Activated CD4-positive, alpha-beta T cell treated with anti-CD3 and anti-CD28 coated beads, Interleukin-2, amount 10 ng/mL, durations not matched to agents 7 days and 5 days (primary cell): ENCODE measurements at places on chromosomes 5 and 9. TPM values are rescaled to one million over a fixed set of nuclear protein-coding genes. Genes with fewer than 3 reads are reported as not detected.

DNAH5 gene
- not detected for total RNA-seq

SYK gene
- 0.92 TPM for total RNA-seq

DNA sequence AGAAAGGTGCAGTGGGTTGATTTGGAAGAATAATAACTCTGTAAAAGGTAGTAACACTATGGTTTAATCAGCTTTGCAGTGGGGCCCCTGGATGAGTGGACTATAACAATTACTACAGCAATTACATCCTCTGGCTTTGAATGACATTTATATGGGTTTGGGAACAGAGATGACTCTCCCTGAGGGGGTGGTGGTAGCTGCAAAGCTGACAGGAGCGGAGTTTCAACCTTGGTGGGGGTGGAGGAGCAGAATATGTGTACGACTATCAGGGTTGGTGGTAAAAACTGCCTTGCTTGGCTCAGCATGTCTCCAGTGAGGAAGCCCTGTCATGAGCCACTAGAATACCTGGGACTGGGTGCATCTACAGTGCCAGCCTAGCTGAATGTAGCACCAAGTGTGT lies 28.3 kb upstream of the NR3C1 start:
- no peak for DNase-seq
- H3K27me3 ChIP-seq = no peaks in the 10 kb centered on the region
- H3K36me3 ChIP-seq = peaks cover 3% of the 10 kb centered on the region
- no peak overlapping the region for H3K4me3 ChIP-seq

GRCh38 chr5:124713595-124713994 lies 32.8 kb downstream of the ZNF608 start:
- H3K4me1 ChIP-seq = no peaks in the 10 kb centered on the region
- H3K27me3 ChIP-seq = no peaks in the 10 kb centered on the region
- no peaks in the 10 kb centered on the region for H3K36me3 ChIP-seq
- H3K4me3 ChIP-seq = no peak overlapping the region
- H3K27ac ChIP-seq = no peak overlapping the region

DNA sequence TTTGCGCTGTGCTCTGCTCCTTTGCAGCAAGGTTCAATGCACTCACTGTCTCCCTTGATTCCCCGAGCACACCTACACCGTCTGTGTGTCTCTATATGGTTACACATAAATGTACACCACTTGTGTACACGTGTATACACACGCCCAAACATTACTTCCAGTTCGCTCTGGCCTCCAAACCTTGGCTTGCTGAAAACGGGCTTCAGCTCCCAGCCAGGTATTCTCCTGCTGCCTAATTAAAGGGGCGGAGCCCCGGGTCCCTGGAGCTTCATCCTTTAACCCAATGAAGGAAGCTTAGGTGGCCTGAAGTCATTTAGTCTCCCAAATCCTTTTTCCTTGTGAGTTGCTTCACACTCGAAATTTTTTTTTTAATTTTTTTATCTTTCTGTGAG lies 4.6 kb downstream of the ISL1 start:
- peaks cover 3% of the 10 kb centered on the region for H3K4me1 ChIP-seq
- H3K36me3 ChIP-seq = no peaks in the 10 kb centered on the region
- no peak overlapping the region for H3K4me3 ChIP-seq

- no peak for DNase-seq
- H3K27me3 ChIP-seq = no peaks in the 10 kb centered on the region
- no peaks in the 10 kb centered on the region for H3K4me1 ChIP-seq
- H3K4me3 ChIP-seq = no peak overlapping the region
- H3K27ac ChIP-seq = no peak overlapping the region
Observed at GRCh38 chr5:111469293-111469896, 42.9 kb downstream of the STARD4 start.

DNA sequence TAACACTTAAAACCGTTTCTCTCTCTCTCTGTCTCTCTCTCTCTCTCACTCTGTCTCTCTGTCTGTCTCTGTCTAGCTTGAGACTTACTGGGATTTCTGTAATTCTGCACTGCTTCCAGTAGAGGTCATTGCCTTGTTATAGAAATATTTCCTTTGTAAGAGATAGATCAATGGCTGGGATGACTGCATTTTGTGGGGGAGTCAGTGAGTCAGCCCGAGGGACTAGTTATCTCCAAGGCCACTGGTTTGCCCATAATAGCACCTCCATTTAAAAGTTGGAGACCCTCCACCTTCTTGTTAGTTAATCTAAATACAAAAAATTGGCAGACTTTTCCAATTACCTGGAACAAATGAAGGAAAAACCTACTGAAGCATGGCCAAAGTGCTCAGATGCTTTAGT lies 547.2 kb downstream of the LRRC70 start:
- no peaks in the 10 kb centered on the region for H3K4me1 ChIP-seq
- H3K27ac ChIP-seq = no peak overlapping the region
- no peak for DNase-seq
- no peak overlapping the region for H3K4me3 ChIP-seq
- H3K36me3 ChIP-seq = no peaks in the 10 kb centered on the region
